Activated T-helper 1 cell treated with anti-CD3 and anti-CD28 coated beads, Interleukin-2, amount 50 U/mL, for 16 hours (primary cell): ENCODE measurements at places on chromosomes 5 and 9.
A peak's percentile ranks its signal among the peaks of the same experiment; 100 is the strongest.

- DNase-seq = no peak
Observed at GRCh38 chr5:57681942-57682341, 199.3 kb upstream of the ACTBL2 start.

DNA sequence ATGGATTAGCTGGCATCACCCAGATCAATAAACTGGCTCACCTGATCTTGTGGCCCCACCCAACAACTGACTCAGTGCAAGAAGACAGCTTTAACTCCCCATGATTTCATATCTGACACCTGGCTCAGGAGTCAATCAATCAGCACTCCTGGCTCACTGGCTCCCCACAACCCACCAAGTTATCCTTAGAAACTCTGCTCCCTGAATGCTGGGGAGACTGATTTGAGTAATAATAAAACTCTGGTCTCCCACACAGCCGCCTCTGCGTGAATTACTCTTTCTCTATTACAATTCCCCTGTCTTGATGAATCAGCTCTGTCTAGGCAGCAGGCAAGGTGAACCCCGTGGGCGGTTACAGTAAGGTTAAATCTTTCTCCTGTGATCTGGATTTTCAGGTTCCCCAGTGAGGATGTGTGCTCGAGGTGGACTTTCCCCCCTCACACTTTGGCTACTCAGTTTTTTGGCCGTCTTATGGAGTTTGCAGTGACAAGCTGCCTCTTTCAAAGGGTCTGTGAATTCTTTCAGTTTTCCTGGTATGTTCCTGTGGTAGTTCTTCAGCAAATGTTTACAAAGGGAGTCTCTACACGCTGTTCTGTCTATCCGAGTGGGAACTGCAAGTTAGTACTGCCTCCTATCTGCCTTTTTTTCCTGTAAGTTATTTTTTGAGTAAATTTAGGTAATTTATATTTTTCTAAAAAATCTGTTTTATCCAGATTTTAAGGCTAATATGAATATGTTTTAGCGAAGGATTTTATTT is 500.2 kb upstream of the NUDT12 start:
- no peak for DNase-seq

GRCh38 chr9:115335439-115335838 is 217.5 kb upstream of the TNC start:
- no peak for DNase-seq

DNA sequence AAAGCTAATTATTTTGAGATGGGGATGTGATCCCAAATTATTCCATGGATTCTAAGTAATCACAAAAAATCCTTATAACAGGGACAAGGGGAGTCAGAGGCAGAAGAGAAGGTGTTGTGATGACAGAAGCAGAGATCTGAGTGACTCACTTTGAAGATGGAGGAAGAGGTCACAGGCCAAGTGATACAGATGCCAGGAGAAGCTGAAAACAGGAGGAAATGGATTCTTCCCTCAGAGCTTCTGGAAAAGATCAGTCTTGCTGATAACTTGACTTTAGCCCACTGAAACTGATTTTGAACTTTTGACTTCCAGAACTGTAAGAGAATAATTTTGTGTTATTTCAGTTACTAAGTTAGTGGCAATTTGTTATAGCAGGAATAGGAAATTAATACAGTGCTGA is 105.3 kb downstream of the GCNT1 start:
- DNase-seq = no peak

DNA sequence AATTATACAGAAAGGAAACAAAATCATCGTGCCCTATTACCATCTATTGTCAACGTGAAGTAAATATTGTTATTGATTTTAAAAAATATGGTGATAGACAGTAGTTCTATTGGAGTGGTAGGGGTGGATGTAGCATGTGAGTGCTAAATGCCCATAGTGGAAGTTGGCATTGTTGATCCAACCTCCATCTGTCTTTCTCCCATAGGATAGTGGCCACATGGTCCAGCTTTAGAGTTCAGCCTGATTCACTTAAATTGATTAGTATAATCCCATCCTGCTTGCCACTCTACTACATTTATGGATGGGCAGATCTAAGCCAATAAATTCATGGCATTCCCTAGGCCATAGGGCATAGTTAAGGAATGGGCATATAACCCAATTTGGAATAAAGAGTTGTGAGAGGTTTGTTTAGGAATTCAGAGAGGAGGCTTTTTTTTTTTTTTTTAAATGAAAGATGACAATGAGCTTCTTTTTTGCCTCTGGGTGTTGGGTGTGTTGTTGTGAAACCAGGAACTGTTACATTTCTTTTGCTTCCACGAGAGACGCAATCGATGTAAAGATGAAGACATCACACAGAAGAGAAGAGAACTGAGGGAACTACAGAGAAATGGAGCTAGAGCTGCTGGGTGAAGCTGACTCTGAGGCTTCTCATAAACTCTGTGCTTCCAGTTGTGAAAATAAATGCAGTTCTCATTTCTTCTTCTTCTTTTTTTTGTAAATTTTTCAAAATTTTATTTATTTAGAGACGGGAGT is 12.5 kb upstream of the CHD1 start:
- DNase-seq = no peak

- no peak for DNase-seq
Observed at GRCh38 chr9:92720209-92720765, 44.3 kb downstream of the BICD2 start.

- DNase-seq = no peak
Observed at GRCh38 chr9:113741886-113742854, 133.9 kb upstream of the ZNF618 start.

- DNase-seq = no peak
Observed at GRCh38 chr5:78162253-78162862, 132.1 kb downstream of the AP3B1 start.

- DNase-seq = no peak
Observed at GRCh38 chr5:57577432-57578175, 95.0 kb upstream of the ACTBL2 start.

GRCh38 chr9:4137681-4138099 is 162.2 kb downstream of the GLIS3 start:
- no peak for DNase-seq

GRCh38 chr5:10503997-10504793 is 59.7 kb upstream of the ANKRD33B start:
- DNase-seq = no peak

DNA sequence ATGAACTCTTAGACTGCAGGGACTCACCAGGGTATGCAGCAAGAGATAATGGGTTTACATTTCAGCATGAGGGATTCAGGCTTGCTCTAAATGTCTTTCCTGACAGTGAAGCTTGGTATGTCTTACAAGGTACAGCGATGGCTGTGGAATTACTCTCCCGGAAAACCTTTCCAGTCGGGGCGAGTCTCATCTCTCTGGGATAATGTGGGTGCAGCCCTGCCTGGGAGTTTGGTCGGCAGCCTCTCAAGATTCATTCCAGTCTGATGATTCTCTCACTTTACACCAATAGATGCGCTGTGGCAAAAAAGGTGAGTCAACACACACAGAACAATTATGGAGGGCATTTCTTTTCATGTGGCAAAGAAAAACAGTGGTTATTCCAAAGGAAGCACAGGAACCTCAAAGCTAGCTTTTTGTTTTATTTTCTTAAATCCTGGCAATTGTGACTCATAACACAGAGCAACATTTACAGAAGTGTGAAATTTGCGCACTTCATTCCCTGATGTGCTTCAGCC is 190.3 kb downstream of the DCP2 start:
- no peak for DNase-seq

DNA sequence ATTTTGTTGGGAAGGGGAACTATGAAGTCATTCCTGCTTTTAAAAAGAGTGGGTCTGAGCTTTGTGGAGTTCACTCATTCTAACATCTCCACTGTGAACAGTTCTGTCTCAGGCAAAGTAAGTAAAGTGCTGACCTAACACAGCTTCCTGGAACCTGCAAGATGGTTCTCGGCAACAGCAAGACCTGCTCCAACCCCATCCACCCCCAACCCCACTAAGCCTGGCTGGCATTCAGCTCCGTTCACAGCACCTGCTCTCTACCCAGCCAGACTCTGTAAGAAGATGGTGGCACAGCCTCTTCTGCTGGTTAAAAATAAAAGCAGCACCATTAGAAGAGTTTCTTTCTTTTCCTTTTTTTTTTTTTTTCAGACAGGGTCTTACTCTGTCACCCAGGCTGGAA is 42.0 kb downstream of the EPB41L4B start:
- DNase-seq = no peak

DNA sequence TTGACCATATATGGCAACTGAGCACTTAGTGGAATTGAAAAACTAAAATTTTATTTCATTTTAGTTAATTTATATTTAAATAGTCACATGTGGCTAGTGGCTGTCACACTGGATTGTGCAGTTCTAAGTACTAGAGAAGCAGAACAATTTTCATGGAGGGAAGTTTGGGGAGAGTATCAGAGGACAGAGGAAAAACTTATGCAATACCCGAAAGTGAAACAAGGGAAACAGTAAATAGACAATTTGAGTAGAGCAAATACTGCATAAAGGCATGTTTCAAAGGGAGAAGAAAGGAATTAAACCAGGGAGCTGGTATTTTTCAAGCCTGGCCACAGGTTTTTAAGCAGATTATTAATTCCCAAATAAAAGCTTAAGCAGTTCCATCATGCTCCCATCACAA is 590.5 kb upstream of the RORB start:
- no peak for DNase-seq

DNA sequence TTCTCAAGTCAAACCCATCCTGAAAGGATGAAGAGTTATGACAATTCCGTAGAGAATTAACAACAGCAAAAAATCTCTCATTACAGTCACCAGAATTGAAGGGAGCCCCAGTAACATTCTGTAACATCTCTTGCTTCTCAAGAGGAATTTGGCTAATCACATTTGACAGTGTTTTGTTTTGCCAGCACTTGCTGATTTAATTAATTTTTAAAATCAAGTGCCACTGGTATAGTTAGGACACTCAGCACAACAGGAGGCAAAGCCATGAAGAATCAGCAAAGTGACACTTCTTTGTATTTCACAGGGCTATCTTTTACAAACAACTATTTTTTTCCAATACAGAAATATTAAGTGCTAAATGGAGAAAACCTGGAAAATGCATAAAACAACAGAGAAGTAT is 152.8 kb downstream of the MCTP1 start:
- no peak for DNase-seq

GRCh38 chr5:181159286-181160151 is 12.1 kb downstream of the OR2V2 start:
- DNase-seq = peak; percentile 95

- DNase-seq = no peak
Observed at GRCh38 chr9:88373045-88373444, 15.2 kb upstream of the SPIN1 start.

- DNase-seq = no peak
Observed at GRCh38 chr5:149957855-149958254, 2.7 kb upstream of the SLC26A2 start.

- DNase-seq = no peak
Observed at GRCh38 chr9:93108291-93109041, 12.4 kb downstream of the CARD19 start.

DNA sequence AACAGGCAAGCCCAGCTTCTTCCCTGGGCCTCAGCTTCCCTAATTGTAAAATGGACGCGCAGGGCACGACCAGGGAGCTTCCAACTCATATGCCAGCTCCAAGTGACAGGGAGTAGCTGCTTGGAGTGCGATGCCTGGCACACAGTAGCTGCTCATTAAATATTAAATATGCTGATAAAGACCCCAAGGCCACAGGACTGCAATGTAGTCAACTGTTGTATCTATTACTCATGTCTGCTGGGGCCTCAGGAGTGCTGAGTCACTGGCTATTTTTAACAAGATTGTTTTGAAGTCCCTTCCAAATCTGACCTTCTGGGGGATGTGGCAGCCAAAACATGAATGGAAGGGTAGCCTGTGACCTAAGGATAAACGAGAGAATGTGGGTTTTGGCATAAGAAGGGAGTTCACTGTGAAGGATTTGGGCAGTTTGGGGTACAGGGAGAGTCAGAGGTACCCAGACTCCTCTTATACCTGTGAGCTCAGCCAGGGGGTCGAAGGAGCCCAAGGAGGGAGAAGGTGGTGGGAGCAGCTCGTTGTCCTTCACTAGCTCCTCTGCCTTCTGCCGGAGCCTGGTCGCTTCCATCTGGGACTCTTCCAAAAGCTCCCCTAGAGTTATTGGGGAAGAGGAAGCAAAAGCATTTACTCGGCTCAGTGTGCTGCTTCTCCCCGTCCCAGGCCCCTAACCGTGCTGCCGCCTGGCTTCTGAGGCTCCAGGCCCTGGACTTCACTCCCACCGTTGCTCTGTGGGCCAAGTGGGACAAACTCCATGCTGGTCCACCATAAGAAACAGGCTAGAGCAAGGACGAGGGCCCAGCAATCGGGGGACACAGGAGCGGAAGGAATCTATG is 17.5 kb downstream of the TNIP1 start:
- no peak for DNase-seq

- no peak for DNase-seq
Observed at GRCh38 chr5:60248901-60249300, 355.4 kb upstream of the PDE4D start.

DNA sequence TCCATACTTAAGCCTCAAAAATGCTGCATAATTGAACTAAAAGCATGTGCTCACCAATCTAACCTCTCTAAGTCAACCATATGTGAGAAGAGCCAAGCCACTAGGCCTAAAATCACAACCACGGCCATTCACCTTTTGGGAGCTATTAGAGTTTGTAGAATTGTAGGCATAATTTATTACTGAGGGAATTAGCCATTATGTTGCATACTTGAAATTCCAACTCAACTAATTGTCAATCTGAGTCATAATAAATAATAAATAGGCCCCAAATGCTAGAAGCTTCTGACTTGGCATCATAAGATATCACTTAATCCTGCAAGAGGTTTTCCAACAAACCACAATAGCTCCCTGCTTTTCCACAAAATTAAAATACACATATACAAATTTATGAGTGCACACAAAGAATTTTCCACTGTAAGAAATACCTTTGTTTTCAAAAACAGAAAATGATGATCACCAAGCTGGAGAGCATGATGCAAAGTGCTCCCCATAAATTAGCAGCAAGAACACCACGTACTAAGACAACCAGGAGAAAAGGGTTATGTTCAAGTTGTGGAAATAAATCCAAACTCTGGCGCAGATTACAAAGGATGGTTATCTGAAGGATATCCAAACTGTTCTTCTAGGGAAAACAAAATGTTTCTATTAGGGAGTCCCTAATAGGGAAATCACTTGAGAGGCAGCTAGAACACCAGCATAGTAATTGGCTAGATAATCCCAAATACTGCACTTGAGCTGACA is 250.0 kb upstream of the SLC30A5 start:
- no peak for DNase-seq

GRCh38 chr9:105178076-105178475 is 66.4 kb upstream of the SLC44A1 start:
- no peak for DNase-seq
